Left kidney (tissue), 8 donors: ENCODE measurements at places on chromosomes 4 and X. TPM values are rescaled to one million over a fixed set of nuclear protein-coding genes. Genes with fewer than 3 reads are reported as not detected.

GRCh38 chr4:81348086-81348777 is 123.5 kb downstream of the RASGEF1B start:
- no peak for DNase-seq

DNA sequence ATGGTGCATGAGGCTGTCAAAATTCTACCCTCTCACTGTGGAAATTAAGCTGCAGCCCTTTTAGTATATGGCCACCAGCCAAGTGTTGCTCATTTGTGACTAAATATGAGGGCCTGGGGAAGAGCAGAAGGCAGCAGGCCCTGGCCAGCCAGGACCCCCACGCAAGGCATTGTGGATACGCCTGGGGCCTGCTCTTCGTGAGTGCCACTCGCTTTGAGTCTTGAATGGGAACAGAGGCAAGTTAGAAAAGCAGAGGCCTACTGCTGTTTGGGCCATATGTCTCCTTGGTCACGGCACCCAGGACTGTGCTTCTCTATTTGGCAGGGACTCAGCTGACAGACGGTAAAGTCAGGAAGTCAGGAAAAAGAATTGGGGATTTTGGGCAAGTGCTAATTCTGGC is 10.9 kb downstream of the RTL5 start:
- DNase-seq = no peak

DNA sequence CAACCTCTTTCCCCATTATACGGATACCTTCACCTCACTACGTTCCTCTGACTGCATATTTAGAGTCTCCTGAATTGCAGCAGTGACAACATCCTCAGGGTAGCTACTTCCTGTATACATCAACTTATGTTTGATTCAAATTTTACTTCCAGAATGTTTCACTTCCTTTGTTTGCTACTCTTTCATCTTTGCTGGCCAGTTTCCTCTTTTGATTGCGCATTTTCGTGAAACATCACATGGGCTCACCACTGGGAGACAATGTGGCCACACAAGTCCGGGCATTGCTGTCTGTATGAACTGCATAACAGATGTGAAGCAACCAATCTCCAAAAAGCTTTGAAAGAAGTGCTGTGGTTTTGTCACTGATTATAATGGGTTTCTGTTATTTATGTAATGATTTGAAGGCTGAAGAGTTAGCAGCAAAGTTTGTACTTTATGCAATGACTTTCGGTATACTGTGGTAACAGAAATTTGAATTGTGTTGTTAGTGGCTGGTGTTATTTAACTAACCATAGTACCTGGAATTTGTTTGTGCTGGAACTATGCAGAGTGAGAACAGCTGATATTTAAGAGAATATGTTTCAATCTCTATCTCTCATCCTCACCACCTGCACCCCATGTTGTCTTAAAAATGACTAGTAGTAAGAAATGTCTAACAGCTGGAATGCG is 7.4 kb downstream of the SNCA start:
- no peak for DNase-seq

GRCh38 chrX:97685753-97686152 is 802.0 kb downstream of the RPA4 start:
- peak; percentile 2 for DNase-seq

GRCh38 chrX:108415146-108415545 is 23.1 kb downstream of the COL4A6 start:
- DNase-seq = no peak

DNA sequence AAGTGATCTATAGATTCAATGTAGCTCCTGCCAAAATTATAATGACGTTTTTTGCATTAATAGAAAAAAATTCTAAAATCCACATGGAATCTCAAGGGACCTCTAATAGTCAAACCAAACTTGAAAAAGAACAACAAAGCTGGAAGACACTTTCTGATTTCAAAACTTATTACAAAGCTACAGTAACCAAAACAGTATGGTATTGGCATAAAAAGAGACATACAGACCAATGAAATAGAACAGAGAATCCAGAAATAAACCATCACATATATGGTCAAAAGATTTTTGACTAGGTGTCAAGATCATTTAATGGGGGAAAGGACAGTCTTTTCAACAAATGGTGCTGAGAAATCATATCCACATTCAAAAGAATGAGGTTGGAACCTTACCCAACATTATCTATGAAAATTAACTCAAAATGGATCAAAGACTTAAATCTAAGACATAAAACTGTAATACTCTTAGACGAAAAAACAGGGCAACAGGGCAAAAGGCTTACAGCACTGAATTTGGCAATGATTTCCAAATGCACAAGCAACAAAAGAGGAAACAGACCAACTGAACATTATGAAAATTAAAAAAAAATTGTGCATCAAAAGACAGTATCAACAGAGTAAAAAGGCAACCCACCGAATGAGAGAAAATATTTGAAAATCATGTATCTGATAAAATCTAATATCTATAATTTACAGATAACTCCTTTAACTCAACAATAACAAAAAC is 3.9 kb downstream of the FBXO8 start:
- no peak for DNase-seq

DNA sequence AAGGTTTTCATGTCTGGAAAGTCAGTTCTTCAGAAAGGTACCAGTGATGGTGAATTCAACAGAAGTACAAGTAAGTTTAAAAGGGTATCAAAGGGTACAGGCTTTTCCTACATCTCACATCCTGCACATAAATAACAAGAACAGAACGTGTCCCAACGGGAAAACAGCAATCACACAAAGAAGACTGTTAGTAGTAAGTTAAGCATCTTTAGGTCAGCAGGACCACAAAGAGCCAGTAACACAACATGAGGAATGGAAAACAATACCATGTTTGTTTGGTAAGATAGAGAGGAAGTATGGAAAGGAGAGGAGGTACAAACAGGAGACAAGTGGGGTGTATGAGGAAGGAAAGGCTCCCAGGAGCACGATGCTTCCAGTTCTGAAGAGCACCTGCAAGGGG is 43.2 kb downstream of the SAT1 start:
- no peak for DNase-seq

DNA sequence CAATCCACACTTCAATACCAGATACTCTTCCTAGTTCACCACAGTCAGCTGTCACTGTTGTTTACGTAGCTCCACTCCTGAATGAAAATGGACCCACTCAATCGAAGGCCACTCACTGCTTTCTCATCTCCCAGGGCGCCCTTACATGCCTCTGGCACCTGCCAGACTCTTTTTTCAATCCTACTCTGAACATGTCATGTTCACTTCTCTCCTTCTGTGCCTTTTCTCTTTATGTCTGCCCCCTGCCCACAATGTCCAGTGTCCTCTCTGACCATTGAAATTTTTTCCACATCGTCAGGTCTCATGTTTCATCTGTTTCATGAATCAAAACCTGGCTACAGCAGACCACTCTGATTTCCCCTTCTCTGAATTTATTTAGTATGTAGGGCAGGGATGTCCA is 1.3 kb upstream of the MGAT4D start:
- no peak for DNase-seq

DNA sequence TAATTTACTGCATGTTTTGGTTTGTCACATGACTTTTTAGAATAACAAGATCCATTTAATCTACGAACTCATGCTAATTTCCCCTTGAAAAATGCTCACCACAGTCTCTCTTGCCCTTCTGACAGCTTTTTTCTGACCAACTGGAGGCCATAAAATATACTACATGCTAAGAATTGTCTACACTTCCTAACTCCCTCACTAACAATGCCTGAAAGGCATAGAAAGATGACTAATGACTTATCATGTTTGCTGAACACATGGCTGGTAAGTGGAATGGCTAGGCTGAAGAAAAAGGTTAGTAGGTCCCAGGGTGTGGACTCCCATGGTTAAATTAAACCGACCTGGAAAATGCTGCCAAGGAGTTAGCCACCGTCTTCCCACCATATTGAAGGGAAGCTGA is 309.9 kb downstream of the SPOCK3 start:
- no peak for DNase-seq

DNA sequence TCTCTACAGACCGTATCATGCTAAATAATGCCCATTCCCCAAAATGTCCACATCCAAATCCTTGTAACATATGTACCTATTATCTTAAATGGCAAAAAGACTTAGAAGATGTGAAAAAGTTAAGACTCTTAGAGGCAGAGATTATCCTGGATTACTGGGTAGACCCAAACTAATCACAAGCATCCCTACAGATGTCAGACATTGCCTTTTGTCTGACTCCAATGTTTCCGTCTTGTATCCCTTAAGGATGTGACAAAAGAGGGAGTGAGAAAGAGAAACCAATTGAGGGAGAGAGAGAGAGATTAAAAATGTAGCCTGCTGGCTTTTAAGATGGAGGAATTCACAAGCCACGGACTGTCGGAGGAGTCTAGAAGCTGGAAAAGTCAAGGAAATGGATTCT is 401.9 kb upstream of the FSTL5 start:
- DNase-seq = no peak

GRCh38 chr4:100076753-100077152 is 113.5 kb downstream of the DDIT4L start:
- no peak for DNase-seq

- no peak for DNase-seq
Measured at GRCh38 chr4:15809466-15809865, 31.3 kb downstream of the CD38 start.

DNA sequence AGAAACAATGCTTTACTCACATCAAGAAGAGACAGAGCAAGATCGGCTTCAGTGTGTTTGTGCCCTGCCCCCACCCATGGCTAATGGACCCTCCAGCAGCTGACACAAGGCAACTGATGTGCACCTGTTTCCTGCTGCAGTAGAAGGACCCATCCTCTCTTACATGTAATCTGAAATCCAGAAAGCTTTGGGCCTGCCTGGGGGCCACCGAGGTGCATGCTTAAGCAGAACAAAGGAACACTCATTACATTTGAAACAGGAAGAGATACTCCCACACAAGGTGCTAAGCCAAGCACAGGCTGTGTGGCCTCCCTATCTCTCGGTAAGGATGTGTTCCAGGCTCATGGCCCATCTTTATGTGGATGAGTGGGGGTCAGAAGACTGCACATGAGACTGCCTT is 338.0 kb downstream of the SPOCK3 start:
- no peak for DNase-seq

GRCh38 chr4:137601934-137602333 is 69.6 kb upstream of the PCDH18 start:
- DNase-seq = no peak

The PROM1 gene
- polyA plus RNA-seq = 44.6 TPM

The SPATA4 gene
- 1.4 TPM for polyA plus RNA-seq

The PRKG2 gene
- 2.8 TPM for polyA plus RNA-seq

The MMRN1 gene
- 2.1 TPM for polyA plus RNA-seq

The PAGE2B gene
- 0.32 TPM for polyA plus RNA-seq

The CENPVL1 gene
- 0.28 TPM for polyA plus RNA-seq

The BEX2 gene
- polyA plus RNA-seq = 93.2 TPM

The PIM2 gene
- polyA plus RNA-seq = 6.6 TPM
